CD8-positive, alpha-beta memory T cell (primary cell): ENCODE measurements at places on chromosomes 3 and 15.

DNA sequence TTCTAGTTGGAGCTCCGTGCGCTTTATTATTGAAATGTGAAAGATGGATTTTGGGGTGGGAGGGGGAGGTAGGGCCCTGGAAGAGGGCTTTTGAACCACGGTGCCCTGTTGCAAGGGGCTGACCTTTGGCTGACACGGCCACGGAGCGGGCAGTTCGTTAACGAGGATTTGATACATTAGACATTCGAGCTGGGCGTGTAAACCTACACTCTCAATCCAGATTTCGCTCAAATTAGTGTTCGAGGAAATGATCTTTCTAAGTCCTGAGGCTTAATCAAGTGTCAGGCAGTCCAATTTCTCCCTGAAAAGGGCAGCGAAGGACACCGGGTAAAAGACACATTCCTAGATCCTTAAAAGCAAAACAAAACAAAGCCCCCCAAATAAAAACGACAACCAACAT lies 13.0 kb downstream of the ZIC1 start:
- DNase-seq: no peak

DNA sequence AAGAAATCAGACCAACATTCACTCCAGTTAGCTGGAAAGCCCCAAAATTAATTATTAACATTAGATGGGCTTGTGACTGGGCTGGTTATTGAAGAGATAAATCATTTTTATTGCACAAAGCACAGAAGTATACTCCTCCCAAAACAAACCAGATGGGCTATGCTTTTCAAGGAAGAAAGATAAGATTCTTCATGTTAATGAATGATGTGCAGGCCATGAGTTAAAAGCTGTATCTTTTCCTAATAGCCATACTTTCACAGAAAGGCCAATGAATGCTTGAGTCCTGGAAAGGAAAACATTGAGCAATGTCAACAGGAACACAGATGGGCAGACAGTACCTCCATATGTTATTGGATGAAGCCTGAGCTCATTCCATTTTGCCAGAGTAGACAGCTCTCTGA lies 55.4 kb downstream of the OCA2 start:
- no peak for DNase-seq

- DNase-seq: no peak
Observed at GRCh38 chr15:51726302-51727073, 11.0 kb downstream of the LYSMD2 start.

DNA sequence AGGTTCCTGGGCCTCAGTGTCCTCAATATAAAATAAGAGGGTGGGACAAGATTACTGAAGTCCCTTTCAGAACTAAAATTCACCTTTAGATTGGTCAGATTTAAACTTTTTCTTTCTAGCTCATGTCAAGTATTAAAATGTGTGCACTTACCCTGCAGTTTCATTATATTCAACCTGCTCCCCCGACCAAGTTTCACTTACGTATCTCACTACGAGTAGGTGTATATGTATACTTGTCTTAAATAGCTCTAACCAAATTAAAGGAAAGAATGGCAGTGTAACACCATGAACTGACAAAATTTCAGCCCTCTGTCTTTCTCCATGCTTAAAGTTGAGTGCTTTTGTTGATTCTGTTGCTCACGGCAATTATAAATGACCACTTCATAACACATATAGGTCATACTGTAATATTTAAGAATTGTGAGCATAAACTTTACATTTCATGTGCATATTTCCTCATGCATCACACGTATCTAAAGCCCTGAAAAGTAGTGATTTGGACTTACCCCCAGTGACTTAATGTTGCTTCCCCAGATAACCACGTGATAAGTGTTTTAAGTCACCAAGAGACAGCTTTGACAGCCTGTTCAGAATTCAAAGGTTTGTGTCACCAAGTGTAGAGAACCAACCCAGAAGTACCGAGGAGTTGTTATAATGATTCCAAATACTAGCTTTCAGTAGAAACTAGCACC lies 70.0 kb downstream of the PGPEP1L start:
- DNase-seq: no peak

DNA sequence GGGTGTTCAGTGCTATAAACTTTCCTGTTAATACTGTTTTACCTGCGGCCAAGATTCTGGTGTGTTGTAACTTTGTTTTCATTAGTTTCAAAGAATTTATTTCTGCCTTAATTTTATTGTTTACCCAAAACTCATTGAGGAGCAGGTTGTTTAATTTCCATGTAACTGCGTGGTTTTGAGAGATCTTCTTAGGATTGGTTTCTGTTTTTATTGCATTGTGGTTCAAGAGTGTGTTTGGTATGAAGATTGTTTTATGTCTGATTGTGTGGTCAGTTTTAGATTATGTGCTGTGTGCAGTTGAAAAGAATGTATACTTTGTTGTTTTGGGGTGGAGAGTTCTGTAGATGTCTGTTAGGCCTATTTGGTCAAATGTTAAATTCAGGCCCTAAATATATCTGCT lies 133.5 kb upstream of the GALNT15 start:
- no peak for DNase-seq

DNA sequence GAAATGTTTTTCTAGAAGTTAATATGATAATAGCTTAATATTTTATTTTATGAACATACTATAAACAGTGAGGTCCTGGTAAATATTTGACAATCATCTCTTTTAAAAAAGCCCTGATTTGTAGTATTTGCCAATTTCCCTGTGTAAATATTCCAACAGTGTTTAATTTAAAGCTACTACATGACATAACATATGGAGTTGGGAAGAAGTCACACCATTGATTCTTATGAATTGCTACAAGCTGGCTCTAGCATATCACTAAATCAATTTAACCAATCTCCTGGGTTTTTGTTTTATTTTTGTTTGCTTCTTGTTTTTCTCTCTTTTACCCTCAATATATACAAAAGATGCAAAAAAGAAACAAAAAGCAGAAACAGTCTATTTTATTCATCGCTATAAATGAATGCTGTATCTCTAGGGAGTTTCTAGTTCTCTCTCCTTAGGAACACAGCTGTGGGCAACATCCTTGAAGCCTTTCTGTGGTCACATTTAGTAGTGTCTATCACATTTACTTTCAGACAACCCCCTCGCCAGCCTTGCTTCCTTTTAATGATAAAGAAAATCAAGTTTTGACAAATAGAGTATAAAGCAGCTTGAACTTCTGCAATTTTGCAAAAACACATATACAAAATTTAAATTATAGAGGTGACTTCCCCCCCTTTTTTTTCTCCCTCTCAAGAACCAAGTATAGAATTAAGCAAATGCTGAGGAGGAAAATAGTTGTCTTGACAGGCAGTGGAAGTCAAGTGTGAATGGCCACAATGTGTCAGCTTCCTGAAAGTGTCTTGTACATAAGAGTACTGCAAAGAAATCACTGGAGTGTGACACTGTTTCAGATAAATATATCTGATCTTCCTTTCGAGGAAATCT lies 21.4 kb downstream of the CCR1 start:
- DNase-seq: no peak

- DNase-seq: no peak
Observed at GRCh38 chr3:132083583-132084279, 48.9 kb upstream of the CPNE4 start.

DNA sequence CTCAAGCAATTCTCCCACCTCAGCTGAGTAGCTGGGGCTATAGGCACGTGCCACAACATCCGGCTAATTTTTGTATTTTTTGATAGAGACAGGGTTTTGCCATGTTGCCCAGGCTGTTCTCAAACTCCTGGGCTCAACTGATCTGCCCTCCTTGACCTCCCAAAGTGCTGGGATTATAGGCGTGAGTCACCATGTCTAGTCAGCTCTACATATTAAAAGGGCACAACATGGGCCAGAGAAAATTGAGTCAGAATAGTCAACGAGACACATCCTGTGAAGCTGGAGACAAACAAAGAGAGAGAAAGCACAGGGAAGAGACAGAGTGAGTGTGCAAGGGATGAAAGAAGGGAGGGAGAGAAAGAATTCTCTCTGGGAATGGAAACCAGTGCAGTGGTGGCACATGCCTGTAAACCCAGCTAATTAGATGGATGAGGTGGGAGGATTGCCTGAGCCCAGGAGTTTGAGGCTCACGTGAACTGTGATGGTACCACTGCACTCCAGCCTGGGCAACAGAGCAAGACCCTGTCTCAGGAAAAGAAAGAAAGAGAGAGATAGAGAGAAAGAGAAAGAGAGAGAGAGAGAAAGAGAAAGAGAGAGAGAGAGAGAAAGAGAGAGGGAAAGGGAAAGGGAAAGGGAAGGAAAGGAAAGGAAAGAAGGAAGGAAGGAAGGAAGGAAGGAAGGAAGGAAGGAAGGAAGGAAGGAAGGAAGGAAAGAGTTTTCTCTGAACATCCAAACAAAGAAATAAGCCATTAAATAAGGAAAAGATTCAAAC lies 107.2 kb upstream of the SLC25A36 start:
- DNase-seq: no peak

- no peak for DNase-seq
Observed at GRCh38 chr15:62209322-62209721, 44.2 kb upstream of the C2CD4B start.

GRCh38 chr3:124731760-124732159 lies 1.5 kb downstream of the UMPS start:
- DNase-seq: no peak

DNA sequence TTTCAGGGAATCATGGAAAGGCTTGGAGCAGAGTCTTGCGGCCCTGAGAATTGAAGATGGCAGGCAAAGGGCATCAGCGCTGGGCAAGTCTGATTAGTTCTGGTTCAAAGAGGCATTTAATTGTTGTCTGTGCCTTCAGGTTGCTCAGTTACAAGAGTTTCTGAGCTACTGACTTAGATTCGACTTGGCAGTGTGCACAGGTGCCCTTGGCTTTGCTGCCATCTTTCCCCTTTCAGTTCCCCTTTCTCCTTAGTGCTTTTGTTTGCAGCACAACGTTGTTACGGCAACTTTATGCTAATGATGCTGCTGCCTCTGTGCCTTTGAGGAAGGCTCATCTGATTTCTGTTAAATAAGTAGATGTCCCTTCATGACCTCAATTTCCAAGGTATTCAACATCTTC lies 12.5 kb downstream of the P2RY14 start:
- DNase-seq: no peak

- DNase-seq: no peak
Observed at GRCh38 chr15:78415284-78415683, 22.7 kb upstream of the IREB2 start.

DNA sequence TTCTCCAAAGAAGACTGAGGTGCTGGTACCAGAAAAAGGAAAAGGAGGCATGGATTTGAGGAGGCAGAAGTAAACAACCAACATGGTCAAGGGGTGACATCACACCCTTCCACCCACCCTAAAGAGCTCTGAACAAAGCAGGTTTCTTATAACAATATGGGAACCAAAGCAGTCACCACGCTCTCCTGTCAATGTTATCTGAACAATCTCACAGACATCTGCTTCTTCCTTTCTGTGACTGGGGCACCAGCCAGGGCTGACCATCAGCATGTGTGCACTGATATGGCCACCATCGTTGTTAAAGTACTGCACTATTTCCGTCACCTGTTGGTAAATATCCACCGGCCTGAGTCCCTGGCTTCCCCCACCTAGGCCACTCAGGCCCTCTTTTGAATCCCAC lies 252.9 kb downstream of the SHQ1 start:
- no peak for DNase-seq

DNA sequence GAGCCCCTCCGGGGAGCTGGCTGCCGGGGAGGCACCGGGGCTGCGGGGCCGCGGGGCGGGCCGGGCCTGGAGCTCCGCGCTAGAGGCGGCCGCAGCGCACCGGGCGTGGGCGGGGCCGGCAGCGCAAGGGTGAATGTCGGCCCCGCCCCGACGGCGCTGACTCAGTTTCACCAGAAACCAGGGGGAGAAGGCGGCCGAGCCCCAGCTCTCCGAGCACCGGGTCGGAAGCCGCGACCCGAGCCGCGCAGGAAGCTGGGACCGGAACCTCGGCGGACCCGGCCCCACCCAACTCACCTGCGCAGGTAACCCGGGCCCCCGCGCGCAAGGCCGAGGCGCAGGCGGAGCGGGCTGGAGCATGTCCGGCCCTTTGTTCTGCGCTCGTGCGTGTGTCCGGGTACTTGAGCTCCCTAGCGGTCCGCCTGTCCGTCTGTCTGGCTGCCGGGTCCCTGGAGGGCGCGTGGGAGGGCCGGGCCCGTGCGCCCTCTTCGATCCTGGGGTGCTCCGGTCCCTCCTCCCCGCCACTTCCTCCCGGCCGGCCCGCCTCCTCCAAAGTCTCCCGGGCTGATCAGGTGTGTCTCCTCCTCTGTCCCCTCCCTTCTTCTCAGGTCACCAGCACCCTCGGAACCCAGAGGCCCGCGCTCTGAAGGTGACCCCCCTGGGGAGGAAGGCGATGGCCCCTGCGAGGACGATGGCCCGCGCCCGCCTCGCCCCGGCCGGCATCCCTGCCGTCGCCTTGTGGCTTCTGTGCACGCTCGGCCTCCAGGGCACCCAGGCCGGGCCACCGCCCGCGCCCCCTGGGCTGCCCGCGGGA lies at the start of gene SPINT1:
TSS of gene SPINT1 (plus strand) at position 164 of the 811 bp plus-strand sequence. CDS start at position 671, 507 bp downstream.
- peak; percentile 21 for DNase-seq

GRCh38 chr15:44584162-44584749 lies 47.3 kb downstream of the EIF3J start:
- peak; percentile 41 for DNase-seq

- DNase-seq: no peak
Observed at GRCh38 chr15:55676507-55676906, 66.4 kb downstream of the PRTG start.

- DNase-seq: no peak
Observed at GRCh38 chr3:8575364-8576104, 69.1 kb downstream of the SSUH2 start.

GRCh38 chr3:33663042-33663441 lies 55.0 kb downstream of the CLASP2 start:
- DNase-seq: no peak

DNA sequence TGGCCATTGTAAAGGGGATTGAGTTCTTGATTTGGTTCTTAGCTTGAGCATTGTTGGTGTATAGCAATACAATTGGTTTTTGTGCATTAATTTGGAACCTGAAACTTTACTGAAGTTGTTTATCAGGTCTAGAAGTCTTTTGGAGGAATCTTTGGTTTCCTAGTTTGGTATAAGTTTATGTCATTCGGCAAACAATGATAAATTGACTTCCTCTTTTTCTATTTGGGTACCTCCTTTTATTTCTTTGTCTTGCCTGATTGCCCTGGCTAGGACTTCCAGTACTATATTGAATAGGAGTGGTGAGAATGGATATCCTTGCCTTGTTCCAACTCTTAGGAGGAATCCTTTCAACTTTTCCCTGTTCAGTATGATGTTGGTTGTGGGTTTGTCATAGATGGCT lies 32.1 kb downstream of the SPESP1 start:
- no peak for DNase-seq

DNA sequence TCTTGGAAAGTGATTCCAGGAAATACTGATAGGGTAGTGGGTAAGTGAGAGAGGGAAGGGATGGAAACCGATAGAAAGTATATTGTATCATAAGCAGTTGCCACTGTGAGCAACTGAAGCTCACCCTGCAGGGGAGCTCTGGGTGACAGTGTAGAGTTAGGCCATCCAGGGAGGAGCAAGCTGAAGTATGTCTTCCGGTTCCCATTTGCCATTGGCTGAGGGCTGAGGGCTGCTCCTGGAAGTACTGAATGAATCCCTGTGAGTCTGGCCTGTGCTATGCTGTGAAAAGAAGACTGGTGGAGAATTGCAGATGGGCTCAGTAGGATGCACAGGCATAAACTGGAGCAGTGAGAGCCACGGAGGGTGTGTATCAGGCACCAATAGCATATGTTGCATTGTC lies 348.3 kb downstream of the MFSD1 start:
- no peak for DNase-seq

GRCh38 chr15:59996298-59997041 lies 7.6 kb upstream of the FOXB1 start:
- no peak for DNase-seq
